Natural killer cell (primary cell): ENCODE measurements at places on chromosomes 5 and 9.

GRCh38 chr5:95664204-95664786 is 17.7 kb downstream of the RFESD start:
- no peak for DNase-seq

- no peak for DNase-seq
These were observed at the start of gene CDH9 for GRCh38 chr5:27038476-27038875. TSS of gene CDH9 (minus strand) at chr5:27038586. CDS start at chr5:26988333, 50,253 bp downstream.

DNA sequence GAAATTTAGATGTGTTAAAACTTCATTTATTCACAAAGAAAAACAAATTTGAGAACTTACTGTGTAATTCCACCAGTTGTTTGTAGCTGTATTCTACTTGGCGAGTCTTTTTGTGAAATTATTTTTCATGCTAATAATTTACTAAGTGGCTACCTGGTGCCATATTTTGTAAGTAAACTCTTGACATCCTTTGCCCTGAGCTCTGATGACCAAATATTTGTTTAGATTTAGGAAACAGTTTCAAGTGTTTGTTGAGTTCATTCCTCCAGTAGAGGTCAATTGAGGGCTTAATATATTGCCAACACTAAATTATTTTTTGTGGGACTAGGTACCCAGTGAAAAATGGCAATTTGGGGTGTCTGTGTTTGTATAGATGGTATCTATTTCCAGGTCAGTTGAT is 3.7 kb downstream of the CNTLN start:
- DNase-seq = no peak

DNA sequence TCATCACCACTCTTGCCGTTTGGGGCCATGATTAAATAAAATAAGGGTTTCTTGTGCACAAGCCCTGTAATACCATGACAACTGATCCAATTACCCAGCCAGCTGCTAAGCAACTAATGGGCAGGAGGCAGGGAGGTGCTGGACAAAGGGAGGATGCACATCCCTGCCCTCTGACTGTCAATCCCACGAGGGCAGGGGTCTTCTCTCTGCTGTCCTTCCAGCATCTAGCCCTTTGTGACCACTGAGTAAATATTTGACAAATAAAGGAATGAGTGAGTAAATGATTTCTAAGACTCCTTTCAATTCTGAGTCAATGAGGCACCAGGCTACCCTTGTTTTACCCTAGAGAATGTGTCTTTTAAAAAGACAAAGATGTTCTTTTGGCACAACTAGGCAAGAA is 247.1 kb downstream of the SYK start:
- DNase-seq = no peak

- DNase-seq = peak; percentile 15
These were observed 114.9 kb upstream of the NFIB start for GRCh38 chr9:14428781-14429230.
